Stimulated activated CD8-positive, alpha-beta memory T cell treated with anti-CD3 and anti-CD28 coated beads, Interleukin-4, amount 100 ng/mL, for 4 hours (primary cell): ENCODE measurements at places on chromosomes 1 and 21.

GRCh38 chr1:95650631-95651030 lies 416.6 kb downstream of the RWDD3 start:
- DNase-seq, result no peak

- no peak for DNase-seq
Observed at GRCh38 chr1:159993911-159994310, 37.9 kb downstream of the PIGM start.

GRCh38 chr21:28769683-28770082 lies 223.0 kb downstream of the LTN1 start:
- no peak for DNase-seq

DNA sequence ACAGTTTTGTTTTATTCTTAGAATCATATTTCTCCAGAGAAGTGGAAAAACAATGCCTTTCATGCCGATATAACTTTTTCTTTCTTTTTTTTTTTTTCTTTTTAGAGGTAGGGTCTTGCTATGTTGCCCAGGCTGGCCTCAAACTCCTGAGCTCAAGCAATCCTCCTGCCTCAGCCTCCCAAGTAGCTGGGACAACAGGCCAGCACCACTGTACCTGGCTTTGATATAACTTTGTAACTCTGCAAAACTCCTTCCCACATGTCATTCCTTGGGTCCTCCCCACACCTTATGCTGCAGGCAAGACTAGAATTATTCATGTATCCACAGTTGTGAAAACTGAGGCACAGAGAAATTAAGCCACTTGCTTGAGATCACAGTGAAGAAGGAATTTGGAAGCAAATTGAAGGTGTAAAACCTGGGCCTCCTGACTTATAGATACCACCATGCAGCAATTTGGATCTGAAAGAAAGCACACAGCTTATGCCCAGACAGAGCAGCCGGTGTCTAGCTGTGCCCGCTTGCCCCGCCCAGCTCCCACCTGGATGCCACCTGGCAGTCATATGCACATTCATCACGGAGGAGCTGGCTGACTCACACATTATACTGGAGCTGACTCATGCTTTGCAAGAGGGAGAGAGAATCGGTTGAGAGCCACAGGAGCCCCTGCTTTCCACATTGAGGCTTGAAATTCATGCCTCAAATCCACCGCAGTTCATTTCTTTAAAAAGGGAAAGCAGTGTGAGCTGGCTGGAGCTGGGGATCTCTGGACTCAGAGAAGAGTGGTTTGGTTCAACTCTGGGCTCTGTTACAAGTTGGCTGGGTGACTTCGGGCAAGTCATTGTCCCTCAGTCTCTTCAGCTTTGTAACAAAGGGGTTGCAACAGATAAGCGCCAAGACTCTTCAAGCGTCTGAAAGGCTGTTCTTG lies 8.3 kb upstream of the SLC2A1 start:
- no peak for DNase-seq

DNA sequence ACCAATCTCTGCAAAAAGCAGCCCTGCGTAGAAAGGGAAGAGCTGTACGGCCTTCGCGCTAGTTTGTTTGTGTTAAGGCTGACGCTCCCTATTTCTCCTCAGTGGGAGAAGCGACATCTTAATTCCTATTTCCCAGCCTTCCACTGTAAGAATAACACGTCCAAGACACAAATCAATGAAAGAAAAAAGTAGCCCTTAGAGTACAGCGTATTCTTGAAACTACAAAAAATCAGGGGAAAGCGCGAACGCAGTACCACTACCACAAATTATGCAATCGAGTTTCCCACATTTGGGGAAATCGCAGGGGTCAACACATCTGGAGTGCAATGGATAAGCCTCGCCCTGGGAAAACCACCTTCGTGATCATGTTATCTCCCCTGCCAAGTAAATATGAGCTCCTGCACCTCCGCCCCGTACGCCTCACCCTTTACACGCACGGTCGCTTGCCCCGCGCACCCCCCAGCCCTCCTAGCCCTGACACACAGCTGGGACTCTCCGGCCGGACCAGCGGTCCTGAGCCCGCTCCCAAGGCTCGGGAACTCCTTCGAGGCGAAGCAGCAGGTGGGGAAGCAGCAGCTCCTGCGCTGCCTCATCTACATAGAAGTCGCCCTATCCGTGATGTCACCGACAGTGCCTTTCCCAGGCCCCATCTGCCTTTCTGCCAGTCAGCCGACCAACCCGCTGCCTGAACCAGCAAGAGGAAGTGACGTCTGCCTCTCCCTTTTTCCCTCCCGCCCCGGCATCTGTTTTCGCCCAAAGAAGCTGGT lies 94.7 kb downstream of the PPIAL4G start:
- peak; percentile 54 for DNase-seq

DNA sequence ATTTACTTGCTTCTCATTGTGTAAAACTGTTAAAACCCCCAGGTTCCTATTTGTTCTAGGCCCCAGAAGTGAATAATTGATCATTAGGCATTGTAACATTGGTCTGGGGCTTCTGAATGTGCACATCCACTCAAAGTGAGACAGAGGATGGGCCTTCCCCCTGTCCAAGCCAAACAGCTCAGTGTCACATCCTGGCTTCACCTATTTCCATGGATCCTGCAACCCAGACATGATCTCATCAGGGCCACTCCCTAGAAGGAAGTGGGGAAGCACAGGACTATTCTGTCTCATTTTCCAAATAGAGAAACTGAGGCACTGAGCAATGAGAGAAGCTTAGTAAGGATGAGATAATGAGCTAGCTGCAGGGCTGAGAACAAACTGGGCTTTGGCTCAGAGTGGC lies 47.4 kb upstream of the TSPAN2 start:
- DNase-seq, result no peak

- no peak for DNase-seq
Observed at GRCh38 chr1:12285496-12286143, 55.8 kb downstream of the VPS13D start.

GRCh38 chr1:166113630-166114029 lies 53.2 kb downstream of the FAM78B start:
- DNase-seq, result no peak

DNA sequence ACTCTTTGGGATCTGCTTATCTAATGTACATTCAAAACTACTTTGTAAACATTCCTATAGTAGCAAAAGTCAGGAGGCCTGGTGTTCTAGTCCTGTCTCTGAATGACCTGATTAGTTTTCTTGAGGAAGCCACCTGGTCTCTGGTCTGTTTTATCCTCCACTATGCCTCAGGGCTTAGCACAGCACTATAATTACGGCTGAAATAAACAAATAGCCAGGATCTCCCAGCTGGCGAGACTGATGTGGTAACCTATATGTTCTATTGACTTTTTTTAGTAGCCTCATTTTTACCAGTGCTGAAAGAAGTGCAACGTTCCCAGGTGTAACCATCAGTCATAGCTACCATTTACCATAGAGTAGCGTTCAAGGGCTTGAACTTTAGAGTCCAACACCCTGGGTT lies 24.2 kb upstream of the RPL11 start:
- no peak for DNase-seq
